ENCODE measurements at places on chromosomes 4 and X. TPM values are rescaled to one million over a fixed set of nuclear protein-coding genes. Genes with fewer than 3 reads are reported as not detected.

Gene SSX1
- total RNA-seq = not detected

Gene ODAM
- total RNA-seq = not detected

Gene FANCB
- 0.33 TPM for total RNA-seq

Gene LDOC1
- total RNA-seq = 6.6 TPM

Gene TMEM271
- 0.34 TPM for total RNA-seq

Gene ZDHHC15
- total RNA-seq = 2.0 TPM

Gene WNK3
- 1.7 TPM for total RNA-seq

Gene ANXA3
- 194 TPM for total RNA-seq

Gene HSD17B13
- total RNA-seq = 0.80 TPM

Gene ADGRG2
- 0.83 TPM for total RNA-seq

Gene OTC
- total RNA-seq = not detected

Gene EDA2R
- total RNA-seq = 3.4 TPM

Gene ARHGAP6
- total RNA-seq = 33.7 TPM

Gene CT47A7
- not detected for total RNA-seq

Gene ZNF718
- 4.6 TPM for total RNA-seq

Gene PCDH10
- total RNA-seq = 0.42 TPM

Gene ZNF595
- total RNA-seq = 18.7 TPM

Gene RAB9B
- 13.6 TPM for total RNA-seq

Gene PLK4
- total RNA-seq = 0.83 TPM

Gene EPGN
- total RNA-seq = not detected

Gene SLC34A2
- not detected for total RNA-seq

Gene HERC5
- 3.7 TPM for total RNA-seq

Gene CYBB
- total RNA-seq = 24.5 TPM

Gene PDE6B
- 3.3 TPM for total RNA-seq

Gene TNMD
- total RNA-seq = not detected

Gene PDLIM3
- 2,098 TPM for total RNA-seq

Gene MND1
- not detected for total RNA-seq

Data from esophagus muscularis mucosa (tissue), 4 donors.